ENCODE measurements at places on chromosomes 1 and 21. TPM values are rescaled to one million over a fixed set of nuclear protein-coding genes. Genes with fewer than 3 reads are reported as not detected.
A peak's percentile ranks its signal among the peaks of the same experiment; 100 is the strongest.

The KRTAP12-2 gene
- total RNA-seq, result not detected

The CDC73 gene
- total RNA-seq, result 22.4 TPM

The HES3 gene
- not detected for total RNA-seq

The IRF6 gene
- 25.1 TPM for total RNA-seq

The CREB3L4 gene
- total RNA-seq, result 6.5 TPM

The SLC30A1 gene
- 4.7 TPM for total RNA-seq

DNA sequence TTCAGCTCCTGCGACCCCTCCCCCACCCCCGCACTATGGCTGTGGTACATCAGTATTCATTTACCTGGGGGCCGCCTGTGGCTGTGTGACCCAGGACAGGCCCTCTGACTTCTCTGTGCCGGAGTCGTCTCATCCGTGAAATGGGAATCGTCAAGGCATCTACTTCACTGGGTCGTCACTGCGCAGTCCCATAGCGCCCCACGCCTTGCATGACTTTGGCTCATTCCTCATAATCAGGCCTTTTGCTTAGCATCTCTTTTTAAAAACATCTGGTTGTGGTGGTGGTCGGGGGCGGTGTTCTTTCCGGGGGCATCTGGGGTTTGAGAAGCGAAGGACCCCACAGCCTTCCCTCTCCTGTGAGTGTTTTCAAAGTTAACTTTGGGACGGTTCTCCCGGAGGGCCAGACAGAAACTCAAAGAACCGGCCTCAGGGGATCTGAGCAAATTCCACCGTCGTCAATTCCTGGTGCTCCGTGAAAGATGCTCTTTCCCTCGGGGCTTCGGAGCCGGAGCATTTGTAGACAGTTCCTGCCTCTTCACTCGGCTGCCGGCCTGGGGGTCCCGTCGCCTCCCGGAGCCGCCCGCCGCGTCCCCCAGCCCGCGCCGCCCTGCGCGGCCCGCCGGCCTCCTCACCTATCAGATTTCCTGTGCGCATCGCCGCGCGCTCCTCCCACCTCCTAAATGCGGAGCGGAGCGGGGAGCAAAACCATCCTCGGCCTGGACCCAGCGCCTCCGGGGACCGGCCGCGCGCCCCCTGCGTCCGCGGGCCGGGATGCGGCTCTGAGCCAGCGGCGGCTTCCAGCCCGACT, at the start of gene B3GALT5:
B3GALT5 (plus strand) TSS at position 708 of the 808 bp plus-strand sequence. CDS start 47,620 bp downstream, outside the sequence.
- DNase-seq, result peak; percentile 74

GRCh38 chr21:44265734-44266270, 4.1 kb upstream of the DNMT3L start:
- DNase-seq, result no peak

DNA sequence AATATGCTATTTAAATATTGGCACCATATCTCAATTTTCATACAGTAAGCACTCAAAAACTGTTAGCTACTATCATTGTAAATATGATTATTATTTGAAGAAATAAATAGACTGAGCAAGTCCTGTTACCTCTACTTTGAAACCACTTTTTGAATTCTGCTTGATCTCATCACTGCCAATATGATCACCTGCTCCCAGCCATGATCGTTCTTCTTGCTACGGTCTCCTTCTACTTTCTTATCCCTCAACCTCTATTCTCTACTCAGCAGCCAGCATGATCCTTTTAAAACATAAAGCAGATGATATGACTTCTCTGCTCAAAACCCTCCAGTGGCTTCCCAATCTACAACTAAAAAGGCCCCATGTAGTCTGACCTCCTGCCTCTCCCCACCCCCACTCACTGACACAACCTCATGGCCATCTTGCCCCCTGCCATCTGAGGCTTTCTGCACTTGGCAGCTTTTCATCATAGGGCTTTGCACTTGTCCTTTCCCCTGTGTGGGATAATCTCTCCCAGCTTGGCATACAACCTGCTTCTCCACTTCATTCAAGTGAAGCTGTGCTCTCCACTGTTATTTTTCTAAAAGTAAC, 27.2 kb downstream of the CD34 start:
- DNase-seq, result no peak

GRCh38 chr1:93723733-93724270, 42.2 kb upstream of the BCAR3 start:
- DNase-seq, result no peak

DNA sequence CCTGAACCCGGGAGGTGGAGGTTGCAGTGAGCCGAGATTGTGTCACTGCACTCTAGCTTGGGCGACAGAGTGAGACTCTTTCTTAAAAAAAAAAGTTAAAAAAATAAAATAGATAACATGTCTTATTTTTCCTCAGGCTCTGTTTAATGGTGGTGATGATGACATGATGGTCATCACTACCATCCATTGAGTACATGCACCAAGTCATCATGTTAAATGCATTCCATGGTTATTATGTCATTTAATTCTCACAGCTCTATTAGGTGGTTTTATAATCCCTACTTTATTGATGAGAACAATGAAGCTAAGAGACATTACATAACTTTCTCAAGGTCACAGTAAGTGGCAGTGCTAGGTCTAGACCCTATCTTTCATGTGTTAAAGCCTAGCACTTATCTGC, 34.4 kb upstream of the MAB21L3 start:
- DNase-seq, result no peak

GRCh38 chr1:118979754-118980575, 8.2 kb downstream of the TBX15 start:
- DNase-seq, result no peak

DNA sequence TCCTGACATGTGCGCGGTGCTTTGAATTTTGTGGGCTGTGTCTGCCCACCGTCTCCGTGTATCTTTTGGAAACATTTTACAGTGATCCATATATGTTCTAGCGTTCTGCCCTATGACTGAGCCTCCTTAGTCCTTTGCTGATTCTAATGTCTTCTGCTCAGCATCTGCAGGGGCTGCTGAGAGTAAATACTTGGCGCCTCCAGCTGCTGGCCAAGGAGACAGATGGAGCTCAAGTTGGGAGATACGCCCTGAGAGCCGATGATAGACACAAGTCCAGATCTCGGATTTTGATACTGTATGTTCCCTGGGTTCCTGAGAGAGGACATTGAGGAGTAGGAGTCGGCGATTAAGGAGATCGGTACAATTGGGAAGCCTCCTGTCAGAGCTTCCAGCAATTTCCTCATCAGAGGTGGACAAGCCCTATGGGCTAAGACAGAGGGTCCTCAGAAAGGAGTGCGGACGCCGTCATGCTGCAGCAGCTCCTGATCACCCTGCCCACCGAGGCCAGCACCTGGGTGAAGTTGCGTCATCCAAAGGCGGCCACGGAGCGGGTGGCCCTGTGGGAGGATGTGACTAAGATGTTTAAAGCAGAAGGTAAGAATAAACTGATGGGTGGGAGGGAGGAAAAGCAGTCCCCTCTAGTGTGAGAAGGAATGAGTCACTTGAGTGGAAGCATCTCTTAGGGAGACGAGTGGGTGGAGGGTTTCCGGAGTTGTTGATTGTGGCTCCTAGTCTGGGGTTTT, 390 bp downstream of the ZFP69B start:
- DNase-seq, result no peak

DNA sequence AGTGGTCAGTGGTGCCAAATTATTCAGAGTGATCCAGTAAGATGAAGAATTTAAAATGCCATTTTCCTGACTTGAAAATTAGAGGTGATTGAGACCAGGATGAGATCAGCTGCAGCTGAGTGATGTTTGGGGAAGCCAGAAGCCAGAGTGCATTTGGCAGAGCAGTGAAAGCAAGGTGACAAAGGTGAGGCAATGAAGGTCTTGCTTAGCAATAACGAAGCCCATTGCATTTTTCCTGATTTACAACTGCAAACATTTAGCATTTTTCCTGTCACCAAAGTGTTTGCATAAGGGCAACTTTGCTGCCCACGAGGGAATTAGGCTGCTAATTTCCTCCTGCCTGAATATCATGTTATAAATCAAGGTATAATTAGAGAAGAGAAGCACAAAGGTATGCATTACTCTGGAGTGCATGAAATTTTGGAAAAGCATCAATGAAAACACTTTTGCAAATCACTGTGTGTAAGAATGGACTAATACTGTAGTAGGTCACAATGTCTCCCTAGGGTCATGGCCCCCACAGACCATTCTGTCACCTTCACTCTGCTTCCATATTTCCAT, 188.2 kb upstream of the LYPLAL1 start:
- DNase-seq, result peak; percentile 18

- no peak for DNase-seq
Observed at GRCh38 chr1:155199792-155200191, 7.9 kb downstream of the THBS3 start.
